Esophagus mucosa (tissue), 1 donor: ENCODE measurements at places on chromosomes 2 and 18.
A peak's percentile ranks its signal among the peaks of the same experiment; 100 is the strongest.

DNA sequence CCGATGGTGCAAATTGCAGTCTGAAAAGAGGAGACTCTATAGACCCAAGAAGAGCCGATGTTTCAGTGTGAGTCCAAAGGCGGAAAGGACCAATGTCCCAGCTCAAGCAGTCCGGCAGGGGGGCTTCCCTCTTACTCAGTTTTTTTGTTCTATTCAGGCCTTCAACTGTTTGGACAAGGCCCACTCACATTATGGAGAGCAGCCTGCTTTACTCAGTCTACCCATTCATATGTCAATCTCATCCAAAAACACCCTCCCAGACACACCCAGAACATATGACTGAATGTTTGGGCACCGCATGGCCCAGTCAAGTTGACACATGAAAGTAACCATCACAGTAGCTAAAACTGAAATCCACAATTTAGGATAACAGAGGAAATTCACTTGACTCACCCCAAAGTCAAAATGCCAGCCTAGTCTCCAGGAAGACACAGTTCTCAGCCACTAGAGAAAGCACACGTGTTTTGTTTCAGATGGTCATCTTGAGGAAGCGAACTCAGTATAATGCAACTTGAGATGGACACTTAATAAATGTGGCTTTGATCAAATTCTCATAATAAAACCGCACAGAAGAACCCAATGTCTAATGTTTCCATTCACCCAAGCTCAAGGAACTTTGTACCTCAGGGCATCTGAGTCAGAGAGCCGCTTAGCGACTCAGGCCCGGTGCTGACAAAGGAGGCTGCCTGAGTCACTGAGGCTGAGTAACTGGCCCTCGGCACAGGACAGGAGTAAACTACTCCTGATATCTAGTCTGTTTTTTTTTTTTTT lies 2.4 kb downstream of the FHL2 start:
- peak; percentile 90 for ATAC-seq

DNA sequence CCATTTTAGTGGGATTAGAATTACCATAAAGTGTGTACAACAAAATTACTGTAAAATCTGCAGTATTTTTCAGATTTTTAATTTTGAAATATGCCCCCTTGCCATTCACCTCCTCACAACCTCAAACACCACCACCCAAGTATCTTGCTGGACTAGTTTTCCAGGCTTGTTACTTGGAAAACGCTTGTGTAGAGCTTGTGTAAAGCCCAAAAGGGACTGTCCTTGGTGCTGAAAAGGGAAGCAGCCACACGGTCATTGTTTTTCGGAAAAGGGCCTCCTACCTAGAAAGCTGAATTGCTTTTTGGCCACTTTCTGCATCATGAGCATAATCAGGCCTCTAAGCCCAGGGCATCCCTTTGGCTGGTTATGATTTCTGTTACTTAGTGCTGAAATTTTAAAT lies 563.4 kb downstream of the LRRTM4 start:
- no peak for ATAC-seq

GRCh38 chr2:233469261-233470010 lies 97.1 kb downstream of the USP40 start:
- ATAC-seq, result no peak

DNA sequence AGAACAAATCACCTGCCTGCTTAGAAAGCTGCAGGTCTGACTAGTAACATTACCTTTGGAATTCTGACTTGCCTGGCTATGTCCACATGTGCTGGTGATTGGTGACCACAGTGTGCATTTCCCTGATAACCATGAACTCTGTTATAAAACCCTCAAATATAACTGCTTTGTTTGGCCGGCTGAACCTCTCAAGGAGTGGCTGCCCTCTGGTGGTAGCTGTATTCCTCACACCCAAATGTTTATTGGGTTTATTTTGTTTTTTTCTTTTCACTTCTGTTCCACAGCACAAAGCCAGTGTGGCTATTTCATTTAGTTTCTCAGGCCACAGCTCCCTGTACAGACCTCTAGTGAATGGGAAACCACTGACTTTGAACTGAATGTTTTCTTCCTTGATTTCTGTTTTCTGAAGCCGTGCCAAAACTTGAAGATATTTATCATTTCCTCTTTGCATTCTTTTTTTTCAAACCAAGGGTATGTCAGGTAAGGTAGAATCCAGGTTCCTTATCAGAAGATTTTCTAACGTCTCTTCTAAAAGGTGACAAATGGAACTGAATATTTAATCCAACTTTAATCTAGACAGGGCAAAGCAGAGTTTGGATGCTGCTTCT lies 549.0 kb upstream of the VRK2 start:
- ATAC-seq, result peak; percentile 37

- ATAC-seq, result no peak
Measured at GRCh38 chr2:206212673-206213513, 53.2 kb downstream of the EEF1B2 start.

DNA sequence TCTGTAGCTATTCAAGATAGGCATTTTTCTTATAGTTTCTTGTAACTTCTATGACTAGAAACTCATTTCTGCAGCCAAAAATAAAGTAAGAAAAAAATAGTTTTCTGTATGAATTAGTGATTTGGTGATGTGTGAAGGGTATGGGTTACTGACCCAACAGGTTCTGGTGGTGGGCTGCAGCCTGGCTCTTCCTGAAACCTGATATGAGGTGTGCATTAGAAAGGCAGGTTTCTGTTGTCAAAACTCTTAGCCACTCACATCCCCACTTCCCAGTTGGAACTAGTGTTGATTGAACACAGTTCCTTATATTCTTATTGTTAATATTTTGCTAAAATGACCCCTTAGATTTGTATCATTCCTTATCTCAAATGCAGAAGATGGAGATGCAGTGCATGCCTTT lies 330.8 kb downstream of the THSD7B start:
- no peak for ATAC-seq

GRCh38 chr2:104660991-104661390 lies 192.9 kb upstream of the POU3F3 start:
- ATAC-seq, result no peak

DNA sequence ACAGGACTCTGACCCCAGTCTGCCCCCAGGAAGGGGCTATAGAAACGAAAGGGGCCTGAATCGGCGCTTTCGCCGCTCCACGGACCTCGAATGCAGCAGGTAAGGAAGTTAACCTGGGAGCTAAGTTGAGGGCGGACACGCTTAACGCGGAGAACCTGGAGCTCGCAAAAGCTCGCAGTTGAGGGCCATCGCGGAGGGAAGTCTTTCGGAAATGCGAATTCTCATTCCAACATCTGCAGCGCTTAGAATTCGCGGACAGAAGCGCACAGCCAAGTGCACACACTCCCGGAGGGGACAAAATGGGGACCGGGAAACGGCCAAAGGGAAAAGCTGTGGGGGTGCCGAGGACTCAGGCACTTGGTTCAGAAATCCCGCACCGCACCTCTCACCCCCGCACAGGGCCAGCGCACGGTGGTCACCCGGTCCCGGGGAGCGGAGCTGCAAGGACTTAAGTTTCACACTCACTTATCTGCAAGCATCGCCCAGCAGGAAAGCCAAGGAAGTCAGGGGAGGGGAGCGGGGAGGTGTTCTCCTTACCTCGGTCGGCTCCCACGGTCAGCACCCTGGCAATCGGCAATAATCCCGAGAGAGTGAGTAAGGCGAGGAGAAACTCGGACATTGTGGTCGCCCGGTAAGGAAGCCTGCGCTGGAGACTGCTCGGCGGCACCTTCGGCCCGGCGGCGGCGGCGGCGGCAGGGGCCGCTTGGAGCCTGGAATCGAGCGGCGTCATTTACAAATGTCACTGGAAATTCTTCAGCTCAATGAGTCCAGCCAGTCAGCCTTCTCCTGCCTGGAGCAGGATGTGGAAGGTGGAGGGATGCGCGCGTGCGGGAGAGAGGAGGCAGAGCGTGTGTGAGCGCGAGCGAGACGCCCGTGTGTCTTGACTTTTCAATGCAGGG lies 456 bp downstream of the LRP1B start:
- peak; percentile 83 for ATAC-seq

DNA sequence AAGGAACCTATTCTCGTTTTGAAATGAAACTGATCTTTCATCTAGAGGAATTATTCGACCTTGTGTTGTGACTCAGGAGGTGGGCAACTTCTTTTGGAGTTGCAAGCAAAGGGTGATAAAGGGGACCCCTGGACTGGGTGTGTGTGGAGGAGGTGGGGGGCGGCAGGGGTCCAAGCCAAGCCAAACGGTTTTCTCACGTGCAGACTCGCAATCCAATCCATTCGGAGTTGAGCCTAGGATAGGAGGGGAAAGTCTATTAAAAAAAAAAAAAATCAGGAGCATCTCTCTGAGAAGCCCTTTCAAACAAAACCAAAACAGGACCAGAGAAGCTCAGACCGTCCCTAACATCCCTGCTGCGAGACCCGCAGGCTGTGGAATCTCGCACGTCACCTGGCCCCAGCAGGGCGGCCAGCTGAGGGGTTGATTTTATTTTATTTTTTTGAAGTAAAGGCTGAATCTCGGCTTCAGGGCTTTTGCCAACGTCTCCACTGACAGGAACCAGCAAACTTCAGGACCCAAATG lies 3.7 kb upstream of the ZEB2 start:
- ATAC-seq, result no peak

DNA sequence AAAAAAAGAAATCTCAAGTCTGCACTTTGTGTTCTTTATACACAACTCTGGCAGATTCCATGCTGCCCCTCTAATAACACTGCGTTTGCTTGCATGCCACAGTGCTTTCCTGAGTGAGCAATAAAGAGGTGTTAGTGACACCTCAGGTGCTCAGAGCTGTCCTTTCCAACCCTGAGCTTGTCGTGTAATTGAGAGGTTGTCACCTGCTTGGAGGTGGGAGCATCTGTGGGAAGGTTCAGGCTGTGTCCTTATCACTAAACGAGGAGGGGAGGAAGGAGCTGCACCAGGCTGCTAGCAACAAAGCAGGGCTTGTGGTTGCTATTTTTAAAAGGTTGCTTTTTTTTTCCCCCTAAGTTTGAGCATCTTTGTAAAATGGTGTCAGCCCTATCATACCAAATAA lies 31.9 kb downstream of the APCDD1 start:
- ATAC-seq, result no peak

- ATAC-seq, result no peak
Measured at GRCh38 chr18:46418663-46419260, 238.3 kb downstream of the LOXHD1 start.

DNA sequence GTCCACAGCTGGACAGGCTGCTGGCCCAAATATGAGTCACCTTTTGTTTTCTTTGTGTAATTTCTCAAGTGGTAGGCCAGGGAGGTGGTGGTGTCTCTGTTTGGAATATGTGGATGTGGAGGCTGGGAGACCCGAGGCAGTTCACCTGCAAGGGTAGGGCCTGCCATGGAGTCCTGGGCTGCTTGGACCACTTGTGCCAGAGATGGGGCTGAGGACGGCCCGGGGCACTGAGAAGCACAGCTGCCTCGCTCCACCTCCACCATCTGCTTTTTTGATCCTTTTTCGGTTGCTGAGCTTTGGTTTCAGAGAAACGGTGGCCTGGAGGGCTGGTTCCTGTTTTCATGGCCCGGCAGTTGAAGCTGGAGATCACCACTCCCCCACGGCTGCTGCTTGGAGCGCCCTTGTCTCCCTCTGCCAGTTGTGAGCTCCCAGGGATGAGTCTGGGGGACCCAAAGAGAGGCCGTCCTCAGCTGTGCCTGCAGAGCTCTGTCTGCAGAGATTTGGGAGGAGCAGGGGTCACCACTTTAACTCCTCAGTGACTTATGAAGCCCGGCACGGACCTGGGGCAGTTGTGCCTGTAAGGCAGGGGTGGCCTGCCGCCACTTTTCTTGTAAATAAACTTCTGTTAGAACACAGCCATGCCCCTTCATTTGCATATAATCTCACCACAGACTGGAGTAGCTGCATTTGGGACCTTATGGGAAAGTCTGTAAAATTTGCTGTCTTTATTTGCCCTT lies 67.6 kb upstream of the MCFD2 start:
- ATAC-seq, result no peak

- no peak for ATAC-seq
Measured at GRCh38 chr2:197950006-197950405, 145.6 kb downstream of the PLCL1 start.

GRCh38 chr2:224014336-224014735 lies 24.8 kb downstream of the SERPINE2 start:
- no peak for ATAC-seq

- ATAC-seq, result no peak
Measured at GRCh38 chr2:178473931-178474330, 4.5 kb downstream of the FKBP7 start.

GRCh38 chr2:24122366-24123194 lies 554 bp downstream of the PFN4 start:
- ATAC-seq, result no peak

DNA sequence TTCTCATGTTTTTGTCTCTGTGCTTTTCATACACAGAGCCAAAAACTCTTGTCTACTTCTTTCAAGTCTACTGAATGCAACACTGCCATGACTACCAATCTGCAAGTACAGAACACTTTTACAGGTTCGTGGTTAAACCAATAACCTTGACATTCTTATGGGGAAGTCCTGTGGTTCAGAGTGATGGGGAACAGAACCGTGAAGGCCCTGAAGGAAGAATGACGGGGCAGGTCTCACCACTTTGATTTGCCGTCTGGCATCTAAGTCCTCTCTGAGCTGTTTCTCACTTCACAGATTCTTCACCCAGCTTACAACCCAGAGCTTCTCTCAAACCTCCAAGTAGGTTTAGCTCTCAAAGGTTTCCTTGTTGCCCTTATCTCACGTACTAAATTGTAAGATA lies 117.5 kb upstream of the SNTG2 start:
- no peak for ATAC-seq

- ATAC-seq, result peak; percentile 20
Measured at GRCh38 chr2:101150306-101151145, 656 bp downstream of the TBC1D8 start.

GRCh38 chr18:51621113-51621863 lies 423.8 kb upstream of the MEX3C start:
- no peak for ATAC-seq

- no peak for ATAC-seq
Measured at GRCh38 chr2:55966401-55967118, 43.0 kb upstream of the EFEMP1 start.

DNA sequence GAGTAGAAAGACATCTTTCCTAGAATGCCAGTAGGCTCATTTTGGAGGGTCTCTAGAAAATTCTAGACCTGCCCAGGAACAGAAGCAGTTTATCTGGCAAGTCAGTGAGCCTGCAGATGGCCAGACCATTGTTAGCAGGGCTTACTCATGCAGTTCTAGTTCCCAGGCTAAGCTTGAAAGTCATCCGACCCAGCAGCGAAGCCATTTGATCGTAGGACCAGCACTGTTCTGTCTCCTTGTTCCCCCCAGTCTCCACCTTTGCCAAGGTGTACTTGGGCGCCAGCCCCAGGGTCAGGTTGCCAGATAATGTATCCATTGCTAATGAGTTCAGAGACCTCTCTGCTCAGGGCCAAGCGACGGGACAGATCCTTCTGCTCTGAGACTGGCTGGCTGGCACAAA lies 70.1 kb downstream of the EPAS1 start:
- ATAC-seq, result no peak
